ENCODE measurements at places on chromosomes 16 and 17. TPM values are rescaled to one million over a fixed set of nuclear protein-coding genes. Genes with fewer than 3 reads are reported as not detected.

- no peak for DNase-seq
Observed at GRCh38 chr17:33262266-33263123, 30.6 kb downstream of the ASIC2 start.

DNA sequence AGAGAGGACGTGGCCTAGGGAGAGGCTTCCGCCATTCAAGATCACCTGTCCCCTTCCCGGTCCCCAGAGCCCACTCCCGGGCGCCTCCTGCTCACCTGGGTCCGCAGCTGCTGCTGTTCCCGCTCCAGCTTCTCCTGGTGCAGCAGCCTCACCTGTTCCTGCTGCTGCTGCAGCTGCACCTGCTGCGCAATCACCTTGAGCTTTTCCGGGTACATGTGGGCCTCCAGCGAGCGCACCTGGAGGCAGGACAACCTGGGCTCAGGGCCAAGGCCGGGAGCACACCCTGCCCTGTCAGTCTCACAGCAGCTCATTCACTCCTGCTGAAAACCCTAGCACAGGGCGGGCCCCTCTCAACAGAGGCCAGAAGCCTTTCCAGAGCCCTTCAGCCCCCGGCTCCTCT lies 12.5 kb downstream of the TFAP4 start:
- no peak for DNase-seq

DNA sequence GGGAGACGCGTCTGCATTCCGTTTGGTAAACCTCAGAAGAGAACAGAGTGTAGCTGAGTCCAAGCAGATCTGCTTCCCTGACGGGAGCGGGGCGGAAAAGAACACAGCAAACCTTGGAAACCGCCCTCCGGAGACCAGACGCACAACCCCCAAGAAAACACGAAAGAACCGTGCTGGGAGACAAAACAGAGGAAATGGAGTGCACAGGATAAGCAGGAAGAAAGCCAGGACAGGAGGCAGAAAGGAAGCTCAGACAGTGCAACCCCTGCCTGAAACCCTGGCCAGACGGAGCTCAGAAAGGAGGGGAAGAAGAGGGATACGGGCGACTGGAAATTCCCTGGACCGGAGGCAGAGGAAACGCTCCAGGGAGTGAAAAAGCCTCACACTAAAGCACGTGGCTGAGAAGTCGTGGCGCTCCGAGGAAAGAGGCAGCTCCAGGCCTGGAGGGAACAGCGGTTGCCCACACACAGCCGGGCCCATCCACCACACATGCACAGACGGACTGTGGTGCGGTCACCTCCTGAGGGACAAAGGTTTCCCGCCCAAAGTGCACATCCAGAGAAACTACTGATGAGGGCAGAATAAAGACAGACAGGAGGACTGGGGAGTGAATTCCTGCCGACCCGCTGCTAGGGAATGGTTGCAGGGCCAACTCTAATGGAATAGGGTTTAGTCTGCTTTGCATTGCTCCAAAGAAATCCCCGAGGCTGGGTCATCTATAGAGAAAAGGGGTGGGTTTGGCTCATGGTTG lies 10.2 kb downstream of the DPEP1 start:
- no peak for DNase-seq

- DNase-seq = no peak
Observed at GRCh38 chr16:67800338-67800926, 5.9 kb downstream of the RANBP10 start.

- DNase-seq = no peak
Observed at GRCh38 chr17:28367641-28368305, 2.3 kb downstream of the VTN start.

- peak; percentile 62 for DNase-seq
Observed at GRCh38 chr17:74520016-74520434, 11.2 kb downstream of the CD300LB start.

GRCh38 chr17:79809530-79810129 lies 12.8 kb upstream of the CBX8 start:
- no peak for DNase-seq

- DNase-seq = no peak
Observed at GRCh38 chr16:69438465-69438864, 14.0 kb downstream of the CYB5B start.

DNA sequence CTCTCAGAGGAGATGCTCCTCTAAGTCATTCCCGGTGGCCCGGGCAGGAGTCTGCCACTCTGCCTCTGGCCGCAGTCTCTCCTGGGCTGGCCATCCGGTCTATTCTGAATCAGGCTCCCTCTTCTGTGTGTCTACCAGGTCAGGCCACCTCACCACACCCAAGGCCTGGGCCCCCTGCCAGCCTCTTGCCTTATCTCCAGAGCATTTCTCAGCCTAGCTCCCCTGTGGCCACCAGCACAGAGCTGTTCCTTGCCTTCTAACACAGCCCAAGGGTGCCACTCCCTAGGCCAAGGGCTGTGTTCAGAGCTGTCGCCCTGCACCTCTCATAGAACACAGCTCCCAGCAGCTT lies 55.3 kb downstream of the MYO18A start:
- peak; percentile 68 for DNase-seq

GRCh38 chr16:5571446-5571845 lies 473.9 kb upstream of the EEF2KMT start:
- DNase-seq = no peak

DNA sequence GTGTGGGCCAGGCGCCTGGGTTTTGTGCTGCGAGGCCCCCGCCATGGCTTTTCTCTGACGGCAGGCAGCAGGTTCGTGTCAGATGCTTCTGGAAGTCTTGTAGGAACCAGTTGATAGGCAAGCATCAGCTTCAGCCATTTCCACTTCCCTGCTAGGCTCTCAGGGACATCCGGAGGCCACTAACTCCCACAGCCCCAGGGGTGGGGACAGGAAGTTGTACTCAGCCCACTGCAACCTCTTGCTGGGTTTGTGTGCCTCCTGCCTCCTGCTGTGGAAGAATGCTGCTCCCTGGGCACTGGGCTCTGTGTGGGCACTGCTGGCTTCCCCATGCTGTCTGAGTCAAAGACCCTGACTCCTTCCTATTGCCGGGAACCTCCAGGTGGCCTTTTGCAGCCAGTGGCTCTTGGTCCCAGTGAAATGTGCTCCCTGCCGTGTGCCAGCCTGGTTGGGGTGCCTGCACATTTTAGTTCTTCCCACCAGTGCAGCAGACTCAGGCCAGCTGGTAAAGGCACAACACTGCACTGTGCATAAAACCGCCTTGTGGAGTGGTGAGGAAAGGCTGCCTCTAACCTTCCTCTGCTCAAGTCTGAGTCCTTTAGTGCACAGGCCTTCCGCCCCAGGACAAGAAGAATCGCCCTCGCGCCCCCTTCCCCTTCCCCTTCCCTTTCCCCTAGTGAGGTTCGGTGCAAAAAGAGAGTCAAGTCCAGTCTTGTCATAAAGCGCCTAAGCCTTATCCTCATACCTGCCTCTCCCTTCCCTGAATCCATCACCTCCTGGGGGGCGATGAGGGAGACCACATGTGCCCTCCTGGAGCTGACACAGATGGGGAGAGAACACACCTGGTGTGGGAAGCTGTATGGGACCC lies 16.6 kb downstream of the LDHD start:
- peak; percentile 63 for DNase-seq

- DNase-seq = peak; percentile 81
Observed at GRCh38 chr16:642189-643049, 791 bp downstream of the MCRIP2 start.

GRCh38 chr17:13194887-13195286 lies 177.1 kb upstream of the ELAC2 start:
- no peak for DNase-seq

GRCh38 chr17:83053739-83054451 lies 25.5 kb upstream of the METRNL start:
- no peak for DNase-seq

GRCh38 chr17:72407931-72408330 lies 287.1 kb downstream of the SOX9 start:
- no peak for DNase-seq

Gene ARL5C
- not detected for total RNA-seq

Gene CHD9NB
- total RNA-seq = 0.86 TPM

Gene CNTNAP4
- not detected for total RNA-seq

Gene POLR3E
- total RNA-seq = 34.8 TPM

Gene NDEL1
- 24.8 TPM for total RNA-seq
